ENCODE measurements at places on chromosomes 16 and 17.

- DNase-seq: no peak
Measured at GRCh38 chr17:57465610-57466009, 209.3 kb downstream of the MSI2 start.

DNA sequence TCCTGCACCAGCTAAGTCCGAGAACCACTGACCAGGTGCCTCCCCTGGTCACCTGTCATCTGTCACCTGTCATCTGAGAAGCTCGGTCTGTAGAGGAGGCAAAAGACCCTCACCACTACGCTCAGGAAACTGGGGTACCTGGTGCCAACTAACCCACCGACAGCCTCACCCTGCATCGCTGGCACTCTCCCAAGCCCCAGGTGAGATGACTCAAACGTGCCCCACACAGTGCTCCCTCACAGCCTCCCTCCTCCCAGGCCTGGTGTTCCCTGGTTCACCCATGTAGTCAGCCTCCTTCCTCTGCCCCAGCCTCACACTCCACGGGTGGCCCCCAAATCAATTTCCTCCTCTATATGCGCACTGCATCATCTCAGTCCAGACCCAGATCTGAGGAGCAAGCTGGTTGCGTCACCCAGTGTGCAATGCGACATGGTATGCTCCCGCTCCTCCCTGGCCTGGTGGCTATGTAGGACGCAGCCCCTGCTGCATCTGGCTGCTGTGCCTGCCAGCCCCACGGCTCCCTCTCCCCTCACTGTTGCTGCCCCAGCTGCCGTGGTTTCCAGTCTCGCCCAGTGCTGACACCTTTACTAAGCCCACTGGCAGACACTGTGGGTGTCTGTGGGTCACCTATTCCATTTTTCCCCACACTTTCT lies 68.3 kb downstream of the GTF3C1 start:
- DNase-seq: no peak

DNA sequence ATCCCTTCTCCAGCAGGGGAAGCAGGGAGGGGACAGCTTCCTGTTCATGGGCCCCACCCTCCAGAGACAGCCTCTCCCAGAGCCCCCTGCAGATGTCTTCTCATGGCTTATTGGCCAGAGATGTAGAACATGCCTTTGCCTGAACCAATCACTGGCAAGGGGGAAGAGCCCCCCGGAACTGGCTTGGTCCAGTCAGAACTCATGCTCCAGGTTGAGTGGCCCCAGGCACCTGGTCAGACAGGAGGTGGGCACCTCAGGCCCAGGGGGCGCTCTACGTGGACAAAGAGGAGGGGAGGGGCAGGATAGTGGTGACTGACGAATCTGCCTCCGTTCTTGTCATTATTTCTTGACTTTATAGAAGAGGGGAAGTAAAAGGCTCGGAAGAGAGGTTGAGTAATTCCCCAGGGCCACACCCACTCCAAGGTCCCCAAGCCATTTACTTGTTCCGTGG lies 23.6 kb downstream of the RAB11FIP4 start:
- DNase-seq: no peak

DNA sequence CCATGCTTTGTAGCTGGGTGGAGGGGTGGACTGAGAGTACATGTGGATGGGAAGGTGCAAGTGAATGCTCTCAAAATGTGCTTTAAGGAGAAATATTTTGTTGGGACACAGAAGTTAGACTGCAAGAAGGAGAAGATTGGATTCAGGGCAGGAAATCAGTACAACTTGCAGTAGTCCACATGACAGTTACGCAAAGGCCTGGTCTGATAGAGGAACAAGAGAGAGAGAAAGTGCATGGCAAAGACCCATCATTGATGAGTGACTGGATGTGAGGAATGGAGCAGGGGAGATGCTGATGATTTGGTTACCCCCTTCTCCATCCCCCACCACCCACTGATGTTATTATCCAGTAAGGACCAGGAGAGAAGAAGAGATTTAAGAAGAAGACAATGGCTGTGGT lies 472.8 kb downstream of the MAF start:
- no peak for DNase-seq

- peak; percentile 16 for DNase-seq
Measured at GRCh38 chr17:46916211-46916610, 6.7 kb upstream of the GOSR2 start.

GRCh38 chr17:11935734-11936406 lies 61.4 kb downstream of the ZNF18 start:
- DNase-seq: no peak

GRCh38 chr16:67248073-67248400 lies 742 bp upstream of the SLC9A5 start:
- DNase-seq: no peak
